ENCODE measurements at places on chromosomes 7 and 10. TPM values are rescaled to one million over a fixed set of nuclear protein-coding genes. Genes with fewer than 3 reads are reported as not detected.

CALY gene
- total RNA-seq, result not detected

RET gene
- 0.17 TPM for total RNA-seq

C10orf71 gene
- not detected for total RNA-seq

ELFN1 gene
- total RNA-seq, result 0.59 TPM

ZFAND2A gene
- 16.0 TPM for total RNA-seq

RNF32 gene
- 0.45 TPM for total RNA-seq

SLC13A4 gene
- 0.59 TPM for total RNA-seq

ELN gene
- total RNA-seq, result 4.2 TPM

All from bronchus fibroblast of lung (primary cell).